ENCODE measurements at places on chromosomes 11 and 22.

DNA sequence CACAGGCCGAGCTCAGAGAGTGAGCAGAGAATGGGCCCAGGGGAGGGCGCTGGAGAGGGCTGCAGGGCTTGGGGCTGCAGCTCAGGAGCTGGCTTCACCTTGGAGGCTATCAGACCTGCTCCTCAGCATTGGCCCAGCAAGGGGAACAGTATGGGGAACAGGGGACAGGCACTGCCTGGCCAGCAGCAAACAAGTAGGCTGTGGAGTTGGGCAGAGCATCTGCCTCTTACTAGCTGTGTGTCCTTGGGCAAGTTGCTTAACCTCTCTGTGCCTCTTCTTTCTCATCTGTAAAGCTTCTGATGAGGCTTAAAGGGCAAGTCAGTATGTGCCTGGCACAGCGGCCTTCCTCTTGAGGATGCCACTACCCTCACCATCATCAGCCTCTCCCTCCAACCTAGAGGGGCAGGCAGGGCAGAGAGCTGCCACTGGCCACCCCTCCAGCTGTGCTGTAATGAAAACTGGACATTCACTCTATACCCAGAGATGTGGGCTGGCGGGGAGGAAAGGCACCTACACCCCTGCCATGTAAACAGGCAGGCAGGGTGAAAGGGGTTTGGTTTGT is 7.5 kb upstream of the CDKN1C start:
- no peak for DNase-seq

GRCh38 chr11:103109818-103110388 is 677 bp downstream of the DYNC2H1 start:
- DNase-seq, result no peak

- DNase-seq, result peak; percentile 82
These were observed 961.8 kb upstream of the CCDC90B start for GRCh38 chr11:84247926-84248325.

- DNase-seq, result no peak
These were observed 22.1 kb downstream of the IGLL5 start for GRCh38 chr22:22909605-22910271.

DNA sequence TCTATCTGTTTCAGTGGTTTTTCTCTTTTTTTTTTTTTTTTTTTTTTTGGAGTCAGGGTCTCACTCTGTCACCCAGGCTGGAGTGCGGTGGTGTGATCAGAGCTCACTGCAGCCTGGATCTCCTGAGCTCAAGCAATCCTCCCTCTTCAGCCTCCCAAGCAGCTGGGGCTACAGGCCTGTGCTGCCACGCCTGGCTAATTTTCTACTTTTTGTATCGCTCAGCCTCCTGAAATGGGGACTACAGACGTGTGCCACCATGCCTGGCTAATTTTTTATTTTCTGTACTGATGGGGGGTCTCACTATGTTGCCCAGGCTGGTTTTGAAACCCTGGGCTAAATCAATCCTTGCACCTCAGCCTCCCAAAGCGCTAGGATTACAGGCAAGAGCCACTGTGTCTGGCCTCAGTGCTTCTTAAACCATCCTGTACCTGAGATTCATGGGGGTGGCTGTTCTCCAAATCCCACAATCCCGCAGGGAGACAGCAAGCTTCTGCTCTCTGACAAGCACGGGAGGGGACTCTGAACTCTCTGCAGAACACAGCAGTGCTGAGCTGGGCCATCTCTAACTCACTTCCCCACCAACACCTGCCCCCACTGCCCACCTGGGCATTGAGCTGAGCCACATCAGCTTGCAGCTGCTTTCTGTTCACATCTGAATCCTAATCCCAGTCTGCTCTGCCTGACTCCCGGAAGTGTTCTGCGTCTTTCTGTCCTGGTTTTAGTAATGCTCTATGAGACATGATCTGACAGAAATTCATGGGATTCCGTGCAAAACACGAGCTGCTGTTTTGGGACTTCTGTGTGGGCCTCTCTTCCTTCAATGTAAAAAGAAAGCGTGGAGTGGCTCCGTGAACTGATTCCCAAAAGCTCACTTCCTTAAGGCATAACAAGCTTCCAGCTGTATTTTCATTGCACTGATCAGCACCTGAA is 400.0 kb downstream of the LARGE1 start:
- no peak for DNase-seq

DNA sequence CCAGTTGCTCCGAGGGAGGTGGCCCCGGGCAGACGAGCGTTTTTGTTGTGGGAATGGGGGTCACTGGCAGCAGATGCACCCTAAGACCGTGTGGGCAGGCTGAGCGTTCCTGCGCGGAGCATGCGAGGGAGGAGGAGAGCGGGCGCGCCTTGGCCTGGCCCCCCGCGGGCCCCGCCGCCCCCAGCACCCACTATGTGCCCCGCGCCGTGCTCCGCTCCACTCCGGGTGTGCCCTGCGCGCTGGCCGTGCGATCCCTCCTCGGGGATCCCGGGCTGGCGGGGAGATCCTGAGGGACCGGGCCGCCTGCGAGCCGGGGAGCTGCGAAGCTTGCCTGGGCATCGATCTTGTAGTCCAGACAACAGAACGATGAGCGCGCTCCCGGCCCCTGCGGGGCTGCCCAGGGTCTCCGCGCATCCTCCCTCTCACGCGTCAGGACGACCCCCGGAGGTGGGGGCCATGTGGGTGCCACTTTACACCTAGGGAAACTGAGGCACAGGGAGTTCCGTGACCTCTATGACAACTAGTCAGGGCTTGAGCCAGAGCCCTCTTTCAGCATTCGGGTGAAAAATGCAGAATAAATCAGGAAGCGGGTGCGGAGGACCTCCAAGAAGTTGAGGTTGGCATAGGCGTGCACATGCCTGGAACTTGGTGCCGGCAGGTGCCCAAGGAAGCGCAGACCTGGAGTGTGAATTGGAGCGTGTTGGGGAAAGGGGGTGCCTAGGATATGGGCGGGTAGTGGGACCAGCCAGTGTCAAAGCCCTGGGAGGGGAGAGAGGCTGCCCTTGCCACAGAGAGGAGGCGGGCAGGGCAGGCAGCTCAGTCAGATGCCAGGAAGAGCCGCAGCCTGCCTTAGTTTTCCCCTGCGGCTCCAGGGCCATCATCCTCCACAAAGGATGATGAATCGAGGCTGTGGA is 1.3 kb upstream of the KMT5B start:
- no peak for DNase-seq

DNA sequence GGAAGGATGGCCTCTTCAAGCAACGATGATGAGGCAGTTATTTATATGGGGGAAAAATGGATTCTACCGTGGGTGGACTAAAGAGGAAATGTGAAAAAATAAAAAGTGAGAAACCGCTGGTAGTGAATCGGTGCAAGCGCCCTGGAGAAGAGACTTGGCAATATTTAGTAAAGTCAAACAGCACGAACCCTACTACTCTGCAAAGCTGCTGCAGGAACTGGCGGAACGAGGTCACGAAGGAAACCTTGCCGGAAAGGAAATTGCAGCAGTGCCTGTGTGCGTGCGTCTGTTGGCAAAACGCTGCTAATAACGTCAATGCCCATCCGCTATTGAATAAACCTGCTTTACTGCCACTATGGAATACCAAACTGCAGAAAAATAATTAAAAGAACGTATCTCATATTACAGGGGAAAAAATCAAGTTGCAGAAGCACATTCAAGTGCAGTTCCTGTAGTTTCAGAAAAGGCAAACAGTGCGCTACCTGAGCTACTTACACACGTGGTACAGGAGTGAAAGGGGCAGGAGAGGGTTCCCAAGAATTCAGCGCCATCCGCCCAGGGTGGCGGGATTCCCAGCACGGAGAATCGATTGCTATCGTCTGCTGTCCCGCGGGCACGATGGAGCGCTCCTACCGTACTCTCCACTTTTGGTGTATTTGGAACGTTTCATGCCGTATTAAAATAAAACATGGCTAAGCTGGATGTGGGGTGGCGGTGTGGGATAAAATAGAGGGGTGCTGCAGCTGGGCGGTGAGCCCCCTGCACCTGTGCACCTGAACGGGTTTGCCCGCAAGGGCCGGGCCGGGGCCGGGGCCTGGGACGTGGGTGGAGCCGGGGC is 585 bp upstream of the NADSYN1 start:
- no peak for DNase-seq

DNA sequence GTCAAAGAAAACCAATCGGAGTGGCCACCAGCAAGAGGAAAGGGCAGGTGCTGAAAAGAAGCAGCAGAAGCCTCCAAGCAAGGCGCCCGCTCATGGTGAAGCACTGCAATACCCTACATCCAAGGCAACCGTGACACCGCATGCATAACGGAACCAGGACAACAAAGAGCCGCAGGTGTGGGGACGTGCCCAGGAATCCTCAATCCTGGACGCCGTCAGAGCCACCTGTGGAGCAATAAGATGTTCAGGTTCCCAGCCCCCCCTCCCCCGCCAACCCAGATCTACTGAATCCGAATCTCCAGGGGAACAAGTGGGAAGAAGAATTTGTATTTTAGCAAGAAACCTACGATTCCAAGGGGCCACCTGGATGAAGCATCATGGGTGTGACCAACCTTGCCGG is 70.8 kb downstream of the SHANK2 start:
- DNase-seq, result no peak
